NCI-H345 (cell line): ENCODE measurements at places on chromosomes 5 and 9.

- DNase-seq: no peak
Measured at GRCh38 chr5:69231851-69232250, 2.8 kb upstream of the CDK7 start.

DNA sequence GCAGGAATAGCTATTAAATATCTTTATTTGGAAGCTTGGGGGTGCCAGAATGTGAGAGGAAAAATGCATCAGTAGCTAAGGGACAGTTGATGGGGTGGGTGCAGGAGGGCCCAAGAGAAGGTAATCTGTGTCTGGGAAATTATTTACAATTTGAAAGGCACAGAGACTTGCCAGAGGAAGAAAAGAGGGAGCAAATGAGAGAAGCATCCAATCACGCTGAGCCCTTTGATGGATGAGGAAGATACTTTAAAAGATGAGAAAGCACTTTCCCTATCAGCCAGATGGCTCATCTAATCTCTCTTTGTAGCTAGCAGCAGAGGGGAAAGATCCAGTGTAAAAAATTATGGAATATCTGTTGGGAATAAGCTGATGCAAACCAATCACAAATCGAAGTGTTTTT, 57.0 kb upstream of the ABCA1 start:
- DNase-seq: no peak

GRCh38 chr5:77358255-77359205, 133.6 kb downstream of the WDR41 start:
- DNase-seq: no peak

DNA sequence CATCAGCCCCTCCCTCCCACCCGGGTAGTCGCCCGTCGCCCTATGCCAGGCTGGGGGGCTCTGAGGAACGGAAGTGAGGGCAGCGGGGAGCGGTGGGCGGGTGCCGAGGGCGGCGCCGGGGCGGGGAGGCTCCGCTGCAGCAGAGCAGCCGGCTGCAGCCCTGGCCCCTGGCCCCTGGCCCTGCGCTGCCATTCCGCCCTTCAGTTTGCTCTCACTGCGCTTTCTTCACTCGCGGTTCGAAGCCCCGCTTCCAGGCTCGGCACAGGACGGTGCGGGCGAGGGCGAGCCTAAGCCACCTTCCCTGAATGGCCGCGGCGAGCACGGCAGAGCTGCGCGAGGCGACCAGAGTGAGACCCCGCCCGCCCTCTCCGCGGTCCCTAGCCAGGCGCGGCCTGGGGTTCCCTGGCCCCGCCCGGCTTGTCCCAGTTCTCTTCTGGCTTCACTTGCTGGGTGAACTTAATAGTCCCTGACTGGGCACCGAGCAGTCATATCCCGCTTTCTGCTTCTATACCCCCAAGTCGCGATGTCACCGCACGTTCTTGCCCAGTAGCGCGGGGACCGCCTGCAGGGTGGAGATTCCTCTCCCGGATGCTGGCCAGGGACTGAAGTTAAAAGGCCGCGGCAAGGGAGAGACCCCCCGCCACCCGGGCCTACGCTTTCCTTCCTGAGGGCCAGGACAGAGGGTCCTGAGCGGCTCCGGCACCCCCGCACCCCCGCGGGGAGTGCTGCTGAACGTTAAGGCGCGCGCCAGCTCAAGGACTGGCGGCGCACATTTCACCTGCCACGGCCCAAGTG, 623 bp upstream of the TRIM36 start:
- DNase-seq: no peak

- no peak for DNase-seq
Measured at GRCh38 chr5:84239494-84239893, 145.2 kb downstream of the EDIL3 start.

DNA sequence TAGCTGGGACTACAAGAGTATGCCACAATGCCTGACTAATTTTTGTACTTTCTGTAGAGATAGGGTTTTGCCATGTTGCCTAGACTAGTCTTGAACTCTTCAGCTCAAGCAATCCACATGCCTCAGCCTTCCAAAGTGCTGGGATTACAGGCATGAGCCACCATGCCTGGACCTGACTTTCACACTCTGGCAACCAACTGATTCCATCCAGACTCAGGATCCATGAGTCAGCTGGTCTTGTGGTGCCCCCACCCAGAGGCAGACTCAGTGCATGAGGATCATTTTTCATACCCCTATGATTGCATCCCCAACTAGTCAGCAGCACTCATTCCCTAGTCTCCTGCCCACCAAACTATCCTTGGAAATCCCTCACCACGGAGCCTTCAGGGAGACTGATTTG, 375.9 kb downstream of the ANXA1 start:
- DNase-seq: no peak

DNA sequence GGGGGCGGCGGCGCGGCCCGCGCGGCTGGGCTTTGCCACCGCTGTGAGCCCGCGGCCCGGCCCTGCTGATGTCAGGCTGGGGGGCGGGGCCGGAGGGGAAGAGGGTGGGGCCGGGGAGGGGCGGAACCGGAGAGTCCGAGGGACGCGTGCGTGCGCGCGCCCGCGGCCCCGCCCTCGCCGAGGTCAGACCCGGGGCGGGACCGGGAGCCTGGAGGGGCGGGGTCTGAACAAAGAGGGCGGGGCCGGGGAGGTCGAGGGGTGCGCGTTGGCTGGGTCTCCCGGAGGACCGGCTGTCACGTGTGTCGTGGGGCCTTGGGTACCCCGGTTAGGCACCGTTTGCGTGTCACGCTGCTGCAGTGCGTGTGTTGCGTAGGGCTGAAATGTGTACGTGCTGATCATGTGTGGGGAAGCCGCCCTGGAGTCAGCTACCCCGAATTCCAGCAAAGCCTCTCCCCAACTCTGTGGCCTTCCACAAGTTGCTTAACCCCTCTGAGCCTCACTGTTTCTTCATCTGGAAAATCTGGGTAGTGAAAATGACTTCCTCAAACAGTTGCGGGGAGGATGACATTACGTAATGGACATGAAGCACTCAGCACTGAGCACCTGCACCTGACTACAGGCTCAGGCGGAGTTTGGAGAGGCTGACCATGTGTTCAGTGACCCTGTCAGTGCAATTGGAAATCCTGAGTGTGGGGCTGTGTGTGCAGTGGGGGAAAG, at the start of gene RALGDS:
Gene RALGDS, minus strand, starts transcription at position 43 of the 717 bp plus-strand sequence. CDS start 86 bp downstream, outside the sequence.
- DNase-seq: peak; percentile 91

DNA sequence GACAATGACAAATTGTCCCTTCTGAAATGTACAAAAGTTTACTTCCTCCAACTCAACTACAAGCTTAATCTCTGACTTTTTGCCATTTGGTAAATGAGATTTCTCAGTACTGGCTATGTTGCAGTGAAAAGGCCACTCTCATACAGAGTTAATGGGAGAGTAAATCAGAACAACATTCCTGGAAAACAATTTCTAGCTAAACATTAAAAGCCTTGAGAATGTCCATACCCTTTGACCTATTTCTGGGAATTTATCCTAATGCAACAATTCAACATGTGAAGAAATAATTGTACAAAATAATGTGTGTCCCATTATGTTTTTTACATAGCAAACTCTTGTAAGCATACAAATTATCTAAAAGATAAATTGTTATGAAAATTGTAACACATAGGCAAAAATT, 56.3 kb upstream of the SPEF2 start:
- no peak for DNase-seq

DNA sequence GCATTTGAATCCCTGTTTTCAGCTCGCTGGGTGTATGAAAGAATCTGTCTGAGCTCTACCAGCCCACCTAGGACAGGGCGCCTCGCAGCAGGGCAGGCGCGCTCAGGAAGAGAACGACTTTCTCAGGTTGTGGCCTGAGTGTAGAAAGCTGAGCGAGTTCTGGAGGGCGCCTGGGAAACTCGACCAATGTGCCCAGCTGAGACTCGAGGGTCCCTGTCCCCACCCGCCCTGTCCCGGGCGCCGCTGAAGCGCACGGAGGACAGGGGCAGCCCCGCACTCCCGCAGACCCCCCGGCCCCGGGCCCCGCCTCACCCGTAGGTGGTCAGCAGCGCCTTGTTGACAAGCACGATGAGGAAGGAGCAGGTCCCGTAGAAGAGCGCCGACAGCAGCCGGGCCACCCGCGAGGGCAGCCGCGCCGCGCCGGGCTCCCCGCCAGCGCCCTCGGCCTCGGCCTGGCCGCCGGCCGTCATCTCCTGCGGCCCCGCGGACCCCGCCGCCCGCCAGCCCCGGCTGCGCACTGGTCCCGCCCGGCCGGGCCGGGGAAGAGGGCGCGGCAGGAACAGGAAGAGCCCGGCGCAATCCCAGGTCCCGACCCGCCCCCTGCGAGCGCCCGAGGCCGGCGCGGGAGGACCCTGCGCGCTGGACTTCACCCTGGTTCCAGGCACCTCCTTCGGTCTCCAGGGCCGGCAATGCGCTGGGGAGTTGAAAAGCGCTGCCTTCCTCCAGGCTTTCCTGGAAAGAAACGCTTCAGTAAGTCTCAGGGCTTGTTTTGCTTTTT, at the start of gene SLC35D2:
Gene SLC35D2, minus strand, starts transcription at position 547 of the 778 bp plus-strand sequence. Its CDS starts 77 bp downstream, at position 470.
- peak; percentile 10 for DNase-seq

DNA sequence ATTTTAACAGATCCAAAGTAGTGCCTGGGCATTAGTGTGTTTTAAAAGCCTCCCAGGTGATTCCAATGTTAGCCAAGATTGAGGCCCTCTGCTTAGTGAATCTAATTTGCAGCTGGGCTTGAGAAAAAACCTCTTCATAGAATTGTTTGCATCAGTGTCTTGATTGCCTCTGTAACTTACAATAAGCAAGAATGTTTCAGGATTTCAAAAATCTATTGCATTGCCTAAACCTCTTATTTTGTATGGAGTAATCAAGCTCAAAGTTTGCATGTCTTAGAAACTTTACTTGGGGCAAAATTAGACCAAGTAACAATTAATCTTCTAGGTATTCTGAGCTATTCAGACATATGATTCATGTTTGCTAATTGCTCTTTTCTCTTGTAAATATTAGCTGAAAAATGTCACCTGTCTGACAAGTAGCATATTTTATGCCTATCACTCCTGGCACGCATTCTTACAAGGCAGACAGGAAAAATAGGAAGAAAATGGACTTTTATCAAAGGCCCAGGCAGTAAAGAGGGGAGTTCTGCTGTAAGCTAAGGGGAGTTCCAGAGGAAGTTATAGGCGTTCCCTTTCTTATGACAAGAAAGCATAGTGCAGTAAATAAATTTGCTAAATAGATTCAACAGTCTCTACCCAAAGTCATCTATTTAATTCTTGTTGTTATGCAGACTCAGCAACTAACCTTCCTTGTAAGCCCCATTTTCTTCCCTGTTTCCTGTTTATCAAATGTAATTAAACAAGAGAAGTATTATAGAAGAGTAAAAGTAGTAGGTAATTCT, 21.0 kb downstream of the PDCD1LG2 start:
- no peak for DNase-seq

- no peak for DNase-seq
Measured at GRCh38 chr5:115097236-115097635, 72.5 kb downstream of the TRIM36 start.

DNA sequence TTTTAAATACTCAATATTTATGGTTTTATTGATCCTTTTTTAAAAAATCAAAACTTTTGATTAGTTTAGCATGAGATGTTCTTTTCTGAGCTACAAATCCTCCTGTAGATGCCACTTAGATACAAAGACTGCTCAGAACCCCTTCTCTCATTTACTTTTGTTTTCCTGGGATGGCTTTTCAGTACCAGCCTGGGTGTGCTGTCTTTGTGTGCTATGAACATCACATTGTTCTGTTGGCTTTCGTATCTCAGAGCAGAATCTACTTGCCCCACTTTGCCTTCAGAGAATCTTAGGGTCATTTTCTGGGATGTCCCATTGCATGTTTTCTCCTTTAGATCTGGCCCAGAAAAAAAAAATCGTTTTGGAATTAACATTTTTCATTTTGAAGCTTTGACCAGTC, 85.9 kb downstream of the RASGRF2 start:
- DNase-seq: no peak

GRCh38 chr5:35788724-35789123, 68.0 kb upstream of the IL7R start:
- DNase-seq: no peak

DNA sequence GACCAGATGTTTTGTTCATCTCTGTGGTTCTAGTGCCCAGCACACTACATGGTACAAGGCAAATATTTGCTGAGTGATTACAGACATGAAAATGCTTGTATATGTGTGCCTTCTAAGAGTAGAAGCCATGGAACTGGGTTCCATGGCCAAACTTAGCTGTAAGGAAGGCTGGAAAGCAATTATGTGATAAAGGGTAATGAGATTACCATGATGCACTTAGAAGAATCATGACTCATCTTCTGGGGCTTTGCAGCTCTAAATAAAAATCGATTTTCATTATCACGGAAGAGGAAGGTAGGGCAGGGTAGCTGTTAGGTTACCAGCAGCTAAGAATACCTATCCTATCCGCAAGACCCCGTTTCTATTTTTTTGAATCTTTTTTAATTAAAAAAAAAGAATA, 28.0 kb downstream of the RFK start:
- DNase-seq: peak; percentile 54

DNA sequence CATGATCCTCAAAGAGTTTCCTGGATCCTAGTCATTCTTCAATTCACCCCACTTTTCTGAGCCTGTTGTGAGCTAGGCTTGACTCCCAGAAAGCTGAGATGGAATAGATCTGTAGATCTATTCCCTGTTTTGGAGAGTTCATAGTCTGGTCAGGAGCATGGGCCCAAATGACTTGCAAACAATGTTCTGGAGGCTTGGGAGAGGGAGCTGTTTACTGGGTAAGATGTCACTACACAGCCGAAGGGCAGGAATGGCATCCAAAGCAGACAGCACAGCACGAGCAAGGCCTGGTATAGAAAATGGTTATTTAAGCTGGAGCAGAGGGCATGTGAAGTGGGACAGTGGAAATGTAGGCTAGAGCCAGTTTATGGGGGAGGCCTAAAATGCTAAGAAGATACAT, 152.5 kb upstream of the ALDH1B1 start:
- DNase-seq: no peak

DNA sequence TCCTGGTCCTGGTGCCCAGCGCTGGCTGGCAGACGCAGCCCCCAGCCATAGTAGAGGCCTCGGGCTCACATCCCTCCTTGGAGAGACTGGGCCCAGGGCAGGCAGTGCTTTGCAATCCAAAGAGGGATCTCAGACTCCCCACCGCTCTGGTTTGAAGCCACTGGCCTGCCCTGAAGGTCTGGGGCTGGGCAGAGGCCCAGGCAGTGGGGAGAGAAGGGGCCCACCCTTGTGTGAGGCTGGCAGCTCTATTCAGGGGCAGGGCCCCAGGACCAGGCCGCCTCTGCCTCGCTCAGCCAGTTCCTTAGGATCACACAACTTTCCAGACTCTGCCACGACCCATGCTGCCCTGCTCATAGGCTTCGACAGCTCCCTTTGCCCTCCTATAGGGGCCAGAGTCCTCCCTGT, 10.7 kb upstream of the SEC16A start:
- no peak for DNase-seq

GRCh38 chr5:52910071-52910470, 79.1 kb upstream of the ITGA2 start:
- DNase-seq: no peak

GRCh38 chr9:37949576-37949975, 45.6 kb upstream of the SLC25A51 start:
- no peak for DNase-seq

GRCh38 chr5:124195411-124195810, 551.0 kb downstream of the ZNF608 start:
- no peak for DNase-seq

- DNase-seq: no peak
Measured at GRCh38 chr5:136435946-136436543, 70.7 kb upstream of the TRPC7 start.

GRCh38 chr5:36886791-36887190, 10.2 kb downstream of the NIPBL start:
- DNase-seq: no peak
